Immature natural killer cell (primary cell): ENCODE measurements at places on chromosomes 11 and 22. TPM values are rescaled to one million over a fixed set of nuclear protein-coding genes. Genes with fewer than 3 reads are reported as not detected.

The SPDYC gene
- polyA plus RNA-seq = not detected

The DDTL gene
- polyA plus RNA-seq = 0.72 TPM

The OR2AG2 gene
- not detected for polyA plus RNA-seq

The TNNT3 gene
- not detected for polyA plus RNA-seq

The CASP12 gene
- polyA plus RNA-seq = not detected

The PRR14L gene
- 13.7 TPM for polyA plus RNA-seq

The SRSF8 gene
- polyA plus RNA-seq = 92.4 TPM

The TBX1 gene
- polyA plus RNA-seq = not detected

The IGLL1 gene
- not detected for polyA plus RNA-seq

The HIC2 gene
- polyA plus RNA-seq = 0.36 TPM

The TMEM45B gene
- 0.10 TPM for polyA plus RNA-seq

The GNAZ gene
- polyA plus RNA-seq = not detected

The FGF19 gene
- polyA plus RNA-seq = not detected

The ANO9 gene
- polyA plus RNA-seq = not detected

The EIF3F gene
- 242 TPM for polyA plus RNA-seq

The OR52I1 gene
- polyA plus RNA-seq = not detected

The UPK3A gene
- 2.7 TPM for polyA plus RNA-seq

The CELSR1 gene
- polyA plus RNA-seq = 1.2 TPM

The STX3 gene
- polyA plus RNA-seq = 9.6 TPM

The ASRGL1 gene
- 11.2 TPM for polyA plus RNA-seq

The KRTAP5-1 gene
- polyA plus RNA-seq = not detected

The TRPC6 gene
- polyA plus RNA-seq = not detected

The ASCL2 gene
- polyA plus RNA-seq = 9.7 TPM

The CADM1 gene
- polyA plus RNA-seq = 2.4 TPM

The TREH gene
- polyA plus RNA-seq = not detected

The TFIP11 gene
- 18.0 TPM for polyA plus RNA-seq
